Foreskin keratinocyte (primary cell): ENCODE measurements at places on chromosomes 2 and 18. TPM values are rescaled to one million over a fixed set of nuclear protein-coding genes. Genes with fewer than 3 reads are reported as not detected.

MC4R gene
- polyA plus RNA-seq: not detected in 2 replicates

DSG2 gene
- polyA plus RNA-seq: 28.0 and 35.4 TPM in 2 replicates

STPG4 gene
- not detected in 2 replicates for polyA plus RNA-seq

RAX gene
- polyA plus RNA-seq: not detected in 2 replicates

MYO3B gene
- polyA plus RNA-seq: 0.54 and 0.75 TPM in 2 replicates

UGGT1 gene
- polyA plus RNA-seq: 10.9 and 13.2 TPM in 2 replicates

RNU2-63P gene
- polyA plus RNA-seq: not detected in 2 replicates

TEX51 gene
- not detected in 2 replicates for polyA plus RNA-seq

TGFA gene
- 30.5 and 37.1 TPM in 2 replicates for polyA plus RNA-seq

KYNU gene
- 0.12 and 2.6 TPM in 2 replicates for polyA plus RNA-seq

GCKR gene
- polyA plus RNA-seq: 0.13 TPM in 1 of 2 replicates, not detected in the other
